ENCODE measurements at places on chromosomes 7 and 10. TPM values are rescaled to one million over a fixed set of nuclear protein-coding genes. Genes with fewer than 3 reads are reported as not detected.

- H3K4me3 ChIP-seq = no peak overlapping the region
- no peaks in the 10 kb centered on the region for H3K27me3 ChIP-seq
- H3K27ac ChIP-seq = no peak overlapping the region
- no peaks in the 10 kb centered on the region for H3K4me1 ChIP-seq
Measured at GRCh38 chr10:14476006-14476405, 145.3 kb upstream of the FRMD4A start.

DNA sequence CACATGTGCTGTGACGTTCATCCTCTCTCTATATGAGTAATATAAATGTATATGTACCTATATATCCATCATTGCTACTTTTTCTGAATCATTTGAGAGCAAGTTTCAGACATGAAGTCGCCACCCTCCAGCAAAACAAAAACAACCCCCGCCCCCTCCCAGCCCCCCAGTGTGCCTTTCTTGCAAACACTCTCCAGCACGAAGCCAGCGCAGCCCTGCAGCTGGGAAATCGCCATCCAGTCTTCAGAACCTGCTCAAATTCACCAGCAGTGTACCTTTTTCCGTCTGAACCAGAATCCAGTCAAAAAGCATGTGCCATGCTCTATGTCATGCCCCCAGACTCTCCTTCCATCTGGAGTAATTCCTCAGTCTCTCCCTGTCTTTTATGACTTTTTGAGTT, 135.8 kb downstream of the TACC2 start:
- H3K36me3 ChIP-seq = no peaks in the 10 kb centered on the region
- H3K4me1 ChIP-seq = no peaks in the 10 kb centered on the region
- H3K27me3 ChIP-seq = no peaks in the 10 kb centered on the region
- DNase-seq = no peak

FBXL13 gene
- 0.35 TPM for total RNA-seq

GRCh38 chr7:139568346-139568675, 44.8 kb downstream of the CLEC2L start:
- H3K27ac ChIP-seq = no peak overlapping the region
- H3K4me3 ChIP-seq = no peak overlapping the region
- no peaks in the 10 kb centered on the region for H3K4me1 ChIP-seq
- no peaks in the 10 kb centered on the region for H3K36me3 ChIP-seq
- peak; percentile 17 for DNase-seq

DNA sequence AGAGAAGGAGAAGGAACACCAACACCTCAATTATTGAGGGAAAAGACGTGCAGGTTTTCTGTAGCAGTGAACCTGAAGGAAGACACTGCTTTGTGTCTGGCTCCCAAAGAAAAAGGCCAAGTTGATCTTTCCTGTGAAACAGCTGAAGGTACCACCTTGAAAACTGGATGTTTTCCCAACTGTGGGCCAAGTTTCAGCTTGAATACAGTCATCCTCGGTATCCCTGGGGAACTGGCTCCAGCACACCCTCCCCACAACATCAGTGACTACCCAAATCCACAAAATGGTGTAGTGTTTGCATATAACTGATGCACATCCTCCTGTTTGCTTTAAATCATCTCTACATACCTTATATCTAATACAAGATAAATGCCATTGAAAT, 297.0 kb upstream of the PITRM1 start:
- peaks cover 20% of the 10 kb centered on the region for H3K4me1 ChIP-seq
- no peaks in the 10 kb centered on the region for H3K36me3 ChIP-seq
- H3K4me3 ChIP-seq = no peak overlapping the region
- H3K27me3 ChIP-seq = no peaks in the 10 kb centered on the region
- peak overlapping the region; percentile 46 for H3K27ac ChIP-seq
- DNase-seq = no peak

GRCh38 chr7:111358915-111359314, 203.4 kb downstream of the IMMP2L start:
- H3K4me1 ChIP-seq = no peaks in the 10 kb centered on the region
- no peaks in the 10 kb centered on the region for H3K36me3 ChIP-seq
- H3K27me3 ChIP-seq = no peaks in the 10 kb centered on the region
- no peak overlapping the region for H3K27ac ChIP-seq

DNA sequence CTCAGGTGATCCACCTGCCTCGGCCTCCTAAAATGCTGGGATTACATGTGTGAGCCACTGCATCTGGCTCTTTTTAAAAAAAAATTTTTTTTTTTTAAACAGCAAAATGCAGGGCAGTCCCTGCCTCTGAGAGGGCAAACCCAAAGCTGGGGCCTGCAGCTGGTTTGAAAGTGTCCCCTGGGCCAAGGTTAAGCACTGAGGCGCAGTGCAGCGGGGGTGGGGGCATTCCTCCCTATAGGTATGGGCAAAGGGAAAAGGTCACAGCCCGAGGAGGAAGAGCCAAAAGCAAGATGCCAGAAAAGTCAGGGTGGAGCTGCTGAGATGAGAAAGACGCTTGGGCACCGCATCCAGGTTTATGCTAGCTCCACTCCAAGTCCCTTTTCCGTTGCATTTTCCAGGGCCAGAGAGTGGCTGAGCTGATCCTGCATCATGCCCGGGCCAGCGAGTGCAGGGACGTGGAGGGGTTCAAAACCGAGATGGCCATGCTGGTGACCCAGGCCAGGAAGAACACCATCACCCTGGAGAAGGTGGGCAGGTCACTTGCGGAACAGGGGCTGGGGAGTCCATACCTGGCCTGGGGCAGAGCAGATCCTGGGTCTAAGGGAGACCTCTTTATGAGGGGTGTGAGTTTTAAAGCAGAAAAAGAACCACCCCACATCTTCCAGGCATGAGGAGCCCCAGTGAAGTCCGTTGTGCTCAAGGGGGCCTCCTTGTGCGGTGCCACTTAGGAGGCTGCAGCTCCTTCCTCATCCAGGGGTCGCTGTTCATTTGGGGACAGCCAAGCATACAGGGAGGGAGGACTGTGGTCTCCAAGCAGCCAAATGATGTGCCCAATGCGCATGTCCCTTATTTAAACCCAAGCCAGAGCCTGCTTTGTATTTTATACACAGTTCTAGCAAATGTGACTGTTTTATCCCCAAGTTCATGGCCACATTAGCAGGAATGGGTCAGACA, 7.0 kb upstream of the NDUFB2 start:
- H3K4me3 ChIP-seq = no peak overlapping the region
- H3K4me1 ChIP-seq = no peaks in the 10 kb centered on the region
- DNase-seq = peak; percentile 38
- no peaks in the 10 kb centered on the region for H3K27me3 ChIP-seq
- H3K36me3 ChIP-seq = no peaks in the 10 kb centered on the region
- H3K27ac ChIP-seq = no peak overlapping the region

DNA sequence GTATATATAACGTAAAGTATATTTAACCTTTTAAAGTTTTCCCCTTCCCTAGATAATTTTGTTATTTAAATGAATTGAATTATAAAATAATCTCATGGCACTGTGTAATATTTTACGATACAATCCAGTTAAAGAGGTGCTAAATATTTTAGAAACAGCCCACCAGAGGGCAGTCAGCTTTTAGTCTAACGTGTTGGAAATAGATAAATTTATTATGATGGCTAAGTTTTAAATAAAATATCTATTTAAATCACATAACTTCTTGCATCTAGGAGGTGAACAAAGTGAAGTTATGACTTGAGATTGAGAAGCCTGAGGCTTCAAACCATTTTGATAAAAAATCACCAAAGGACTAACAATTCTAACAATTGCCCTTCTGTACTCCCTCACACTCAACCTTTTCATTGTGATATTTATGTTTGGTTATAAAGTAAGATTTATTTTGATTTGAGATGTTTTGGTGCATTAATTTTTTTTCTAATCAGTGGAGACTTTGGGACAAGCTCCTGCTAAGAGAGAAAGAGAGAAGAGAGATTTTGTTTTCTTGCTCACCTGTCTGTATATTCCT, 171.5 kb upstream of the SP4 start:
- H3K27ac ChIP-seq = no peak overlapping the region
- no peak for DNase-seq
- no peak overlapping the region for H3K4me3 ChIP-seq
- no peaks in the 10 kb centered on the region for H3K4me1 ChIP-seq
- no peaks in the 10 kb centered on the region for H3K36me3 ChIP-seq
